ENCODE measurements at places on chromosomes 7 and 10.

DNA sequence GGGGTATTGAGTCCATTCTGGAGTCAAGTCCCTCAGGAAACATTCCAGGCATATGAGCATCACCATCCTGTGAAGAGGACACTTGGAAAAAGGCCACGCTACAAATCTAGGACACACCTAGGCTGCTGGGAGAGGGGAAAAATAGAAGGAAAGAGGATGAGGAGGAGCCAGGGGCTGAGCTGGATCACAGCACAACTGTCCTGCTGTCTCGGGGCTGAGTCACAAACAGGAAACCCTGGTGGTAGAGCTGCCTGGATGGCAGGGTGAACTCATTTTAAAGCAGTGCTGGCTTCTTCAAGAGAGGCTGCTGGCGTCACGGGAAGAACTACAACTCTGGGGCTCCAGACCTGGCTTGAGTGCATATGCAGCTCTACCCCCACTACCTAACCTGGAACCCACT lies 151.5 kb downstream of the RNF216 start:
- peak; percentile 73 for DNase-seq

- DNase-seq, result no peak
These were observed 523.0 kb upstream of the FOXK1 start for GRCh38 chr7:4159154-4159501.

DNA sequence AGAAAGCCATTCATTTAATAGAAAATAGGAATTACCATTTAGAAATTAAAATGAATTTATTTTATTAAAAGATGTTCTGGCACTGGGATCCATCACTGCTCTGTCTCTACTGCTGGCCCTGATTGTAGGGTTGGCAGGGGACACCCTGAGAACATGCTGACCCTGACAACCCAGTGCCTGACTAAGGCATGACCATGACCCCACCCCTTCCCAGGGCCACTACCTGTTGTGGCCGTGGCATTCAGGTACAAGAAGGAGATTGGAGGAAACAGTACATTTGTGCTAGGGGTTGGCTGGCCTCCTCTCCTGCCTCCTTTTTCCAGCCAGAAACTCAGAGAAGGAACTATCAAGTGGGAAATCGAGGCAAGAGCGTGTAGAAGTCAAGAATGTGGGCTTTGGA lies 197.0 kb upstream of the ZMIZ1 start:
- DNase-seq, result no peak

GRCh38 chr10:61941202-61941681 lies 39.7 kb downstream of the ARID5B start:
- DNase-seq, result no peak

DNA sequence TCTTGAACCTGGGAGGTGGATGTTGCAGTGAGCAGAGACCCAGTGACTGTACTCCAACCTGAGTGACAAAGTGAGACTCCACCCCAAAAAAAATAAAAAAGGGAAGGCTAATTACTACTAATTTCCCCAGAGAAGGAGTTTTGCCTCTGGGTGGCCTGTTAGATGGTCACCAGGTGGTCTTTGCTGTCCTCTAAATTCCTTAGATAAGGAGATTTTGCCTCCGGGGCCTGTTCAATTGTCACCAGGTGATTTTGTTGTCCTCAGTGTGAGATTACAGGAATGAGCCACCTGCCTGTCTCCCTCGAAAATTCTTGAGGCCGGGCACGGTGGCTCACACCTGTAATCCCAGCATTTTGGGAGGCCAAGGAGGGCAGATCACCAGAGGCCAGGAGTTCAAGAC lies 24.4 kb upstream of the ZMIZ2 start:
- peak; percentile 64 for DNase-seq

DNA sequence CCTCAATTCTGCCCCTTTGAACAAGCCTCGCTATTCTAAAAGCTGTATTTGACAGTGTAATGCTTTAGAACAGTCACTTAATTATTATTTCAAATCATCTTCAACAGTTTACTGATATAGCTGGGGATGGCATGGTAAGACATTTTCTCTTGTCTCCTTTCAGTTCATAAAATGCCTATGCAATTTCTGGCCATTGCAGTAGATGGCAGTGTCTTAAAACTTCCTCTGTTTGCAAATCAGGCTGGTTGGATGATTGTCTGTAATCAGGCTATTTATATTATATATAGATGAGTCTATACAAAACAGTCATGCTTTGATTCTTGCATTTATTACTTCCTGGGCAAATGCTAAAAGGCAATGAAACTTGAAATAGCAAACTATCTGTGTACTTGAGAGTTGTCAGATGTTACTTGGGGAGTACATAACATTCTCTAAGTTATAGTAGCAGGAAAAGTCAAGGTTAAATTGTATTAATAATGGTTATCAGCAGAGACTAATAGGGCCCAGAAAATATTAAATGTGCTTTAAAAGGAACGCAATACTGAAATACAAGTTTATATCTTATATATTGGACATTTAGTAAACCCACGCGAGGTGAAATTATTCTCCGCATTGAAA lies 55.5 kb upstream of the LHFPL3 start:
- peak; percentile 56 for DNase-seq

DNA sequence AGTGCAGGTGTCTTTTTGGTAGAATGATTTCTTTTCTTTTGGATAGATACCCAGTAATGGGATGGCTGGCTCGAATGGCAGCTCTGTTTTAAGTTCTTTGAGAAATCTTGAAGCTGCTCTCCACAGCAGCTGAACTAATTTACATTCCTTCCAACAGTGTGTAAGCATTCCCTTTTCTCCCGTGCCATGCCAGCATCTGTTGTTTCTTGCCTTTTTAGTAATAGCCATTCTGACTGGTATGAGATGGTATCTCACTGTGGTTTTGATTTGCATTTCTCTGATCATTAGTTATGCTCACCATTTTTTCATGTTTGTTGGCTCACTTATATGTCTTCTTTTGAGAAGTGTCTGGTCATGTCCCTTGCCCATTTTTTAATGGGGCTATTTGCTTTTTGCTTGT lies 486.3 kb downstream of the GALNT17 start:
- DNase-seq, result no peak

DNA sequence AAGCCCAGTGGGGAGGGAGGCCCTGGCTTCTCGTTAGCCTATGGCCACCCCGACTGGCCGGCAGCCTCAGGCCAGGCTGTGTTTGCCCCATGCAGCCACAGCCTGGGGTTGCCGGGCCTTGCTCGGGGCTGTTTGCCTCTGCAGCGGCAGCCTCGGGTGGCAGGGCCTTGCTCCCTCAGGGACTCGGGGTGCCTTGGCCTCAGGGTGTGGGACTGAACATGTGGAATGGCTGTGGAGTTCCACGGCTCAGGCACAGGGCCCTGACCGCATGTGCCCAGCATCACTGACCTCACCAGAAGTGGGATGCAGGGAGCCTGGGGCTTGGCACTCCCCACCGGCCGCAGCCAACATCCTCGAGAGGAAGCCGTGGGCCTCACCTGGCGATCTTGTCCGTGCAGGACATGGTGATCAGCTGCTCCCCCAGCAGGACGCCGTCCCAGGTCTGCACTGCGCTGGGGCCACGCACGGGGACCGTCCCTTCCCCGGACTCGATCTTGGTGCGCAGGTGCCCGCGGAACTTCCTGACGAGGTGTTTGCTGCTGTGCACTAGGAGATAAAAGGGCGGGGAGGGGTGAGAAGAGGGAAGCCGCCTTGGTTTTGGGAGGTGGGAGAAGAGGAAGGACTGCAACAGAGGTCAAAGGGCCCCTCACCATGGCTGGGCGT lies 160.5 kb downstream of the WDR37 start:
- no peak for DNase-seq

DNA sequence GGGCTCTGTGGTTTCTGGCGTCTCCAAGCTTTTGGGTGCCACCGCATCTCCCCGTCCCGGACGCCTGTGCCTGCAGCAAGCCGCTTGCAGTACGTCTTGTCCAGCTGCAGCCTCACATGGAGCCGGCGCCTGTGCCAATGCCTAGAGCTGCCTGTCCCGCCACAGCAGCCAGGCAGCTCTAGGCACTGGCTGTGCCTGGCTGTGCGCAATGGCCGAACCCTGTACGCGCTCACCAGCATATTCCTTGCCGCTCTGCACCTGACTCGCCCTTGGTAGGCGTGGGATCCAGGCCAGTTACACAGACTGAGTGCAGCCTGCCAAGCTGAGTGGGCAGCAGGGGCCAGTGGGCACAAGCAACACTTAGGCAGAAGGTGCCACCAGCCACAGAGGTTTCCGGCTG lies 381.2 kb upstream of the SORCS1 start:
- DNase-seq, result no peak

DNA sequence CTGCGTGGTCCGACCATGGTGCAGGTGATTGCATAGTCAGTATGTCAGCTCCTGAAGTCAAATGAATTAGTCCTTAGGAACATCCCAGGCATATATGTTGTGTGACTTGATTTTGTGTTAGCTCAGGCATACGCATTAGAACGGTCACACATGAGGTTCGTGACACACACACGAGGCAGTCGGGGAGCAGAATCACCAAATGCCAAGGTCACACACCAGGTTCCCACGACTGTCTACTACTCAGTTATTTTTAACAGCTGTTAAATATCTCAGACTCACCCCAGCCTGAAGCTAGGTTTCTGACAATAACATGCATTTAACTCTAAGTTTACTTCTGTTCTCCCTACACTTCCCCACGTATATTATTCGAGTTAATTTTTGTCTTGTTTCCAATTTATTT lies 54.8 kb downstream of the DYNC2I1 start:
- no peak for DNase-seq

GRCh38 chr7:107173691-107174406 lies 5.0 kb downstream of the HBP1 start:
- DNase-seq, result no peak
